ENCODE measurements at places on chromosomes 1 and 21. TPM values are rescaled to one million over a fixed set of nuclear protein-coding genes. Genes with fewer than 3 reads are reported as not detected.

The ZYG11B gene
- 9.3 TPM for total RNA-seq

The FCER1G gene
- total RNA-seq, result 0.63 TPM

The ERICH3 gene
- total RNA-seq, result not detected

The HES5 gene
- not detected for total RNA-seq

The SLC26A9 gene
- total RNA-seq, result not detected

The MCOLN3 gene
- total RNA-seq, result 0.66 TPM

The PIK3CD gene
- 233 TPM for total RNA-seq

The ZMYND12 gene
- 0.12 TPM for total RNA-seq

The AADACL4 gene
- total RNA-seq, result not detected

The MAB21L3 gene
- not detected for total RNA-seq

The C1orf115 gene
- total RNA-seq, result not detected

The GPR25 gene
- not detected for total RNA-seq

The LHX8 gene
- total RNA-seq, result not detected

The CHRNB2 gene
- total RNA-seq, result 0.14 TPM

The TRIM17 gene
- total RNA-seq, result 2.8 TPM

The TEDDM1 gene
- not detected for total RNA-seq

The KCNJ6 gene
- total RNA-seq, result not detected

The CATSPERE gene
- 0.14 TPM for total RNA-seq

The WASF2 gene
- 109 TPM for total RNA-seq

The ZNF669 gene
- 6.2 TPM for total RNA-seq

The TMEM52 gene
- total RNA-seq, result 1.1 TPM

The C1orf141 gene
- not detected for total RNA-seq

The OPN3 gene
- total RNA-seq, result 11.6 TPM

The PRELP gene
- total RNA-seq, result not detected

The SLC9C2 gene
- total RNA-seq, result not detected

The PIK3C2B gene
- total RNA-seq, result 22.7 TPM

The LYPD8 gene
- not detected for total RNA-seq

The MMEL1 gene
- total RNA-seq, result 0.54 TPM

The LCE2A gene
- total RNA-seq, result not detected

All from activated CD4-positive, alpha-beta T cell treated with anti-CD3 and anti-CD28 coated beads, Interleukin-2, amount 10 ng/mL, durations not matched to agents 24 days and 14 days (primary cell).